ENCODE measurements at places on chromosomes 3 and 15. TPM values are rescaled to one million over a fixed set of nuclear protein-coding genes. Genes with fewer than 3 reads are reported as not detected.

The GPR87 gene
- total RNA-seq: 62.8 TPM

The ITGA11 gene
- not detected for total RNA-seq

The RUVBL1 gene
- 98.5 TPM for total RNA-seq

The RNF123 gene
- 22.8 TPM for total RNA-seq

The TRMT10C gene
- total RNA-seq: 29.6 TPM

The DLG1 gene
- total RNA-seq: 118 TPM

The CDHR4 gene
- not detected for total RNA-seq

The THUMPD3 gene
- total RNA-seq: 43.6 TPM

The CIAO2A gene
- 88.4 TPM for total RNA-seq

The CPA3 gene
- total RNA-seq: not detected

The IGDCC3 gene
- not detected for total RNA-seq

The CHL1 gene
- not detected for total RNA-seq

The HIGD2B gene
- not detected for total RNA-seq

The UBE2E1 gene
- 97.3 TPM for total RNA-seq

The EPHB3 gene
- 10.8 TPM for total RNA-seq
